ENCODE measurements at places on chromosomes 7 and 10. TPM values are rescaled to one million over a fixed set of nuclear protein-coding genes. Genes with fewer than 3 reads are reported as not detected.

SPDYE1 gene
- not detected for total RNA-seq

- no peak for DNase-seq
These were observed 35.6 kb upstream of the XRCC2 start for GRCh38 chr7:152711444-152711944.

- no peak for DNase-seq
These were observed 57.7 kb upstream of the KCNIP2 start for GRCh38 chr10:101901340-101901739.

DNA sequence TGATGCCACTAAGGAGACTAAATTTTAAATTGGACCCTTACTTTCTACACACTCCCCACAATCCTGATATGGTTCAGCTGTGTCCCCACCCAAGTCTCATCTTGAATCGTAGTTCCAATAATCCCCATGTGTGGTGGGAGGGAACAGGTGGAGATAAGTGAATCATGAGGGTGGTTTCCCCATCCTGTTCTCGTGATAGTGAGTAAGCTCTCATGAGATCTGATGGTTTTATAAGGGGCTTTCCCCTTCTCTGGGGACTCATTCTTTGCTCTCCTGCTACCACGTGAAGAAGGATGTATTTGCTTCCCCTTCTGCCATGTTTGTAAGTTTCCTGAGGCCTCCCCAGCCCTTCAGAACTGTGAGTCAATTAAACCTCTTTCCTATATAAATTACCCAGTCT is 18.4 kb upstream of the BET1 start:
- no peak for DNase-seq

TACC2 gene
- total RNA-seq, result 30.3 TPM

TAS2R41 gene
- not detected for total RNA-seq

GRCh38 chr10:124354411-124355382 is 64.0 kb downstream of the OAT start:
- no peak for DNase-seq

DNA sequence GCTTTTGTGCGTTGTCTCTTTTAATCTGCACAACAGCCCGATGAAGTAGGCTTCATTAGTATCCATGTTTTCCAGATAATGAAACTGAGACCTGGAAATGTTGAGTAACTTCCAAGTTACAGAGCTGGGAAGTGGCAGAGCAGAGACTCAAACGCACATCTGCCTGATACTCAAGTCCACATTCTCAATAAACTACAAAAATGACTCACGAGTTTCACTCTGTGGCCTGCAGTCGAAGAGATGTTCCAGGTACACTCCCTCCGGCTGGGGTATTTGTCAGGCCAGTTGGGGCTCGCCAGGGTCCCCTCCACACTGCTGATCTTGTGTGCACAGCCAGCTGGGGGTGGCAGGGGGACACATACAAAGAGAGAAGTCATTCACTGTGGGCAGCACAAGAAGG is 17.7 kb upstream of the OPALIN start:
- DNase-seq, result no peak

ATAD1 gene
- total RNA-seq, result 54.3 TPM

DNA sequence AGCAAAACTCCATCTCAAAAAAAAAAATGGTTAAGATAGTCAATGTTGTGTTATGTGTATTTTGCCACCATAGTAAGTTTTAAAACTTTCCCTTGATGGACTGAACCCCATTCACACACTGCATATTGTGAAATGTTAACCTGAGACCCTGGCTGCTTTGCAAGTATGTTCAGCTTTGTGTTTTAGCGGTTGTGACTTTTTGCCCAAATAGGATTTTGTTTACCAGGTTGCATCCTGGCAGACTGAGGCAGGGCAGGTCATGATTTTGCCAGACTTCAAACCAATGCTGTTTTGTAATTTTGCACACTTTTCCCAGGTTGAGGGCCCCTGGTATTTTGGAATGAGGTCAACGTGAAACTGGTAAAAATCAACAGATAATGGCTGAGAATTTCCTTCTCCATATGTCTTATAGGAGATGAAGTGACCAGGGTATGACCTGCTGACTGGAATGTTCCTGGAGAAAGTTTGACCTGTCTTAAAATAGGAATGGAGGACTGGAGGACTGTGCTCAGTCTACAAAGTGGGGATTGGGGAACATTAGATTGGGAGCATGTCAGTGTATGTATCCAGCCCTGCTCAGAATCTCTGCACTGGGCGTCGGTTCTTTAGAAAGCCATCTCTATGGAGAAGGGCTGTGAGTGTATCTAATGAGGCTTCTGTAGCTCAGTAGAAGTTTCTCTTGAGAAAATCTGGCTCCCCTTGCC is 76.2 kb downstream of the LRGUK start:
- no peak for DNase-seq

DNA sequence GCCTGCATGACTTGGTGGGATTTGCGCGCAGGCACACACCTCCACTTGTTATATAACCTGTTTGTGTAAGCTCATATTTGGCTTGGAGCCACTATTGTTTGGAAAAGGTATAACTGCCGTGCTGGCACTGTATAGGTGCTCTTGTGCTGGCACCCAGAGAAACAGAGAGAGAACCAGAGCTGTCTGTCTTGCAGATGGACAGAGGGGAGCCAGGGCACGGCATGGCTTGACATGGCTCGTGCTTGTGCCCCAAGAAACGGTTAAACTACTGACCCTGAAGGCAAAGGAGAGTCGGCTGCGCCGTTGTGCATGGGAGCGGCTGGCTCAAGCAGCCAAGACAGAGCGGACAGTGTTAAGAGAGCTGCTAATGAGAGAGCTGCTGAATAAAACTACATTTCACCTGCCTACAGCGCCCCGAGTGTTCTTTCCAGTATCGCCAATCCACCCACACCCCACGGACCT is 23.2 kb downstream of the RAPGEF5 start:
- DNase-seq, result no peak

DNA sequence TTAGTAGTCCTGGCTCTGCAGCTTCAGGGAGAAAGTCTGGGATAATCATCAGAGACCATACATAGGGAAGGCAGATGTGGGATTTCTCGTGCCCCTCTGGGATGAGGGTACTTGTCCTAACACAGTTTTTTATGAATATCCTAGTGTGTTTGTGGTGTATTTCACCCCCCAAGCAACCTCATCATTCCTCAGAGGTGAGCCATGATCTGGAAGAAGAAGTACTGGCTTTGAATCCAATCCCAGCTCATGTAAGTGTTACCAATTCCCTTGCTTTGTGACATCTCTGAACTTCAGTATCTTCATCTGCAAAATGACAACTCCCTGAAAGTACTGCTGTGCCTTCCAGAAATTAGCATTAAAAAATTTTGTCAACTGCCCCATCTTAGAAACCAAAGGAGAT is 347.5 kb upstream of the ZMIZ1 start:
- DNase-seq, result no peak

ZC3HAV1L gene
- 1.7 TPM for total RNA-seq

GRCh38 chr10:5666008-5666840 is at the start of gene ASB13:
Gene ASB13, minus strand, starts transcription at chr10:5666595. Its CDS starts 44 bp downstream, at chr10:5666551.
- peak; percentile 53 for DNase-seq

- DNase-seq, result no peak
These were observed 238.5 kb upstream of the MAGI2 start for GRCh38 chr7:79692015-79692414.

GRCh38 chr10:36634916-36635315 is 490.5 kb upstream of the ANKRD30A start:
- DNase-seq, result no peak

KLLN gene
- 1.2 TPM for total RNA-seq

GRCh38 chr7:110888641-110889040 is 202.3 kb upstream of the LRRN3 start:
- DNase-seq, result no peak

DNA sequence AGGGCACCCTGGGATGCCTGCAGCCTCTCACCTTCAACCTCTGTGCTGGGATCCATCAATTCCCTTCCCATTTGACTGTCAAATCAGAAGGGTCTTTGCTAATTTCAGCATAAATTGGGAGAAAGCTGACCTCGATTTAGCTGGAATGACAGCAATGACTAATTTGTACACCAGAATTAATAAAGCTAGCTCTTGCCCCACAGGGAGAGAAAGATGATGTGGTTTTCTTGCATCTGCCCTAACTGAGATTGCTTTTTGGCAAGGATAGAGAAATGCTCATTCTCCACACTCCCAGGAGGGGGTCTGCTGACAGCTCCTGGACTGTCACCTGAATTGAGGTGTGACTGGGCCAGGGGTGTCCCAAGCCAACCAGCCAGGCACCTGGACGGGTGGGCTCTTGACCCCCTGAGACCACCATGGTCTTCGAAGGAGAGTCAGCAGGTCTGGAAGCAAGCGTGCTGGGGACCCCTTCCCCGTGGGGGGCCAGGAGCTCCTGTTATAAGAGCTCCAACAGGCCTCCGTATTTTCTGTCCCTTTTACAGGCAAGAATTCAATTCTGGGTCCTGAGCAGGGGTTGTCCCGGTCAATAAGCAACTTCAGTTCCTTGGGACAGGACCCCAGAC is 42.1 kb downstream of the RBM17 start:
- DNase-seq, result no peak

- no peak for DNase-seq
These were observed 18.5 kb upstream of the SERPINE1 start for GRCh38 chr7:101108330-101108857.

DNA sequence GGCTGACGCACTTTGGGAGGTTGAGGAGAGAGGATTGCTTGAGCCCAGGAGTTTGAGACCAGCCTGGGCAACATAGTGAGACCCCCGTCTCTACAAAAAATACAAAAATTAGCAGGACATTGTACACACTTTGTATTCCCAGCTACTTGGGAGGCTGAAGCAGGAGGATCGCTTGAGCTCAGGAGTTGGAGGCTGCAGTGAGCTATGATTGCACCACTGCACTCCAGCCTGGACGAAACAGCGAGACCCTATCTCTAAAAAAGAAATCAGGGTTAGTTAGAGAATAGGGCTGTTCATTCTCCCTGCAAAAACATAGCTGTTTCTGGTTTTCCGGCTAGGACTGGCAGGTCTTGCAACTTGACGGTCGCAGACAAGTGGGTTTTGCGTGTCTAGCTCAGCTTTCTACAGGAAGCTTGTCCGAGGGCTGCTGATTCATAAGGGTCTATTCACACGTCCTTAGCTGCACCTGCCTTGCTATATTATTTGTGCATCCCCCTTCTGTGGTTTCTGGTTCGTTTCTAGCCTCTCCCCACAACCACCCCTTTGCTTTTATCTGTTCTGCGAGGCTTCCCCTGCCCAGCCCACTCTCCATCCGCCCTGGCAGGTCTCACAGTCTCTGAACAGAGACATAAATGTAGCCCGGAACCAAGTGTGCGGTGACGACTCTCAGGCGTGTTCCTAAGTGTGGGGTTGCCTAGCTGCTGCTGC is 10.7 kb downstream of the AMZ1 start:
- DNase-seq, result no peak

DNA sequence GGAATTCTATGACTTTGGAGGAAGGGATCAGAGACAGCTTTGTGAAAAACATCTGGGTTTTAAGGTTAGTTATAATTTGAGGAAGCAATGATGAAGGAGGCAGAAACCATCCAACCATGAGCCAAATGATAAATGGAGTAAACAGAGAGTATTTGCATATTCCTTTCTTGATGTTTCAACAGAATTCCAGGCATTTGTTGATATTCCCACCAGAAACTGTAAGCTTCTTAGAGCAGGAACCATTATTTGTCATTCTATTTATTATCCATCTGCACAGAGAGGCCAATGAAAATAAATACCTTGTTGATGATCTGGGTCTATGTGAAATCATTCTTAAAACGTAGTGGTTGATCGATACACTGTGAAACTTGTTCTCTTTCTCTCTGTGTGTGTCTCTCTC is 715.3 kb downstream of the INHBA start:
- no peak for DNase-seq

VWA2 gene
- 14.4 TPM for total RNA-seq

NIPSNAP2 gene
- 59.9 TPM for total RNA-seq

- DNase-seq, result no peak
These were observed 9.4 kb downstream of the PDK4 start for GRCh38 chr7:95586951-95587301.

MYH16 gene
- total RNA-seq, result not detected

DNA sequence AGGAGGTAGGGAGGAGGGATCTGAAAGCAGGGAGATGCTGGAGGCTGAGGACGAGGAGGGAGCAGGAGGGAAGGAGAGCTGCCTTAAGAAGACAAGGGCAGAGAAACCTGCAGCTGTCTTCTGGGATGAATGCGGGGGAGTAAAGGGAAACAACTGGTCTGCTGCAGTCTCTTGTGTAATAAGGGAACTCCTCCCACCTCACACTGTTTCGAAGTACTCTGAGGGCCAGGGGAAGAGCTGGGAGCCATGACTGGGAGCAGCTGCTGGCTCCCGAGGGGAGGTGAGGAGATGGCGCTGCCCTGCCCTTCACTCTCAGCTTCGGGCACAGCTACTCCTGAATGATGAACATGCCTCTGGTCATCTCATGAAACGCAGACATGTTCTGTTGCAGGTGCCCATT is 65.1 kb downstream of the CLEC2L start:
- DNase-seq, result no peak

FAM25G gene
- total RNA-seq, result not detected

DNA sequence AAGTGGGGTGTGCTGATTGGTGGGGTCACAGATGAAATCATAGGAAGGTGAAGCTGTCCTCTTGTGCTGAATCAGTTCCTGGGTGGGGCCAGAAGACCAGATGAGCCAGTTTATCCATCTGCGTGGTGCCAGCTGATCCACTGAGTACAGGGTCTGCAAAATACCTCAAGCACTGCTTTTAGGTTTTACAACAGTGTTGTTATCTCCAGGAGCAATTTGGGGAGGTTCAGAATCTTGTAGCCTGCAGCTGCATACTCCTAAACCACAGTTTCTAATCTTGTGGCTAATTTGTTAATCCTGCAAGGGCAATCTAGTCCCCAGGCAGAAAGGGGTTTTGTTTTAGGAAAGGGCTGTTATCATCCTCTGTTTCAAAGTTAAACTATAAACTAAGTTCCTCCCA is 17.0 kb upstream of the IFRD1 start:
- no peak for DNase-seq

- DNase-seq, result no peak
These were observed 224.9 kb upstream of the TMEM229A start for GRCh38 chr7:124257638-124258308.
